SW 1271 (cell line): ENCODE measurements at places on chromosomes 4 and X.

- DNase-seq = no peak
Observed at GRCh38 chrX:49053223-49054072, 5.4 kb upstream of the CCDC120 start.

DNA sequence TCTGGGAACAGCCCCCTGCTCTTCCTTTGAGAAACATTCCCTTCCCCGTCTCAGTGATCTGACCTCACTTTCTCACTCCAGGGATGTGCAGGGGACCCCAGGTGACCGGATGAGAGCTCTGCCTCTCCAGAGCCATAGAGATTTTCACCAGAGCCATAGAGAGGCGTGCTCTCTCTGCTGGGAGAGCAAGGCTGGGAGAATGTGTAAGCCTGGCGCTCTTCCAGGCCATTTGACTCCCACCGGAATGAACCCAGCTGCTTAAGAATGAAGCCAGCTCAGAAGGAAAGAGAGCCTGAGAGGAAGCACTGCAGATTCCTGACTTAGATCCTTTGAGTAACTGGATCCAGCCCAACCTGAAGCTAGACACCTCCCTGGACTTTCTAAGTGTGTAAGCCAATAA is 106.4 kb downstream of the DHX15 start:
- DNase-seq = no peak

GRCh38 chrX:111928456-111928855 is 52.5 kb downstream of the TRPC5OS start:
- no peak for DNase-seq

DNA sequence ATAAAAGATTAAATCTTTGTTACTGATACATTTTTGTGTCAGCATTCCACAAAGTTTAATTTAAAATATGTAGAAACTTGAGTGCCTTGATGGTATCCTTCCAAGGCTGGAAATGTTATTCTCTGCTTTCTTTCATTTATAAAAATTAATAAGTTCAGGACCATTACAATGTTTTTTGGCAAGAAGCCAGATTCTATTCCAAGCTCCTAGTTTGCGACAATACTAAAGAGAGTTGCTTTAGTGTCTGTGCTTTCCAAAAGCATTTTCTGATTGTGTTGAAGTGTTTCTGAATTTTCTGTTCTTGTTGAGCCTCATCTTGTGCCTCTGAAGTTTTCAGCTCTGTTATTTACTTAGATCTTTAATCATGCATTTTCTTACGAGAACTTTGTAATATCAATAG is 516.2 kb downstream of the KCTD8 start:
- DNase-seq = no peak

- DNase-seq = no peak
Observed at GRCh38 chr4:183905593-183906488, 734 bp downstream of the STOX2 start.

DNA sequence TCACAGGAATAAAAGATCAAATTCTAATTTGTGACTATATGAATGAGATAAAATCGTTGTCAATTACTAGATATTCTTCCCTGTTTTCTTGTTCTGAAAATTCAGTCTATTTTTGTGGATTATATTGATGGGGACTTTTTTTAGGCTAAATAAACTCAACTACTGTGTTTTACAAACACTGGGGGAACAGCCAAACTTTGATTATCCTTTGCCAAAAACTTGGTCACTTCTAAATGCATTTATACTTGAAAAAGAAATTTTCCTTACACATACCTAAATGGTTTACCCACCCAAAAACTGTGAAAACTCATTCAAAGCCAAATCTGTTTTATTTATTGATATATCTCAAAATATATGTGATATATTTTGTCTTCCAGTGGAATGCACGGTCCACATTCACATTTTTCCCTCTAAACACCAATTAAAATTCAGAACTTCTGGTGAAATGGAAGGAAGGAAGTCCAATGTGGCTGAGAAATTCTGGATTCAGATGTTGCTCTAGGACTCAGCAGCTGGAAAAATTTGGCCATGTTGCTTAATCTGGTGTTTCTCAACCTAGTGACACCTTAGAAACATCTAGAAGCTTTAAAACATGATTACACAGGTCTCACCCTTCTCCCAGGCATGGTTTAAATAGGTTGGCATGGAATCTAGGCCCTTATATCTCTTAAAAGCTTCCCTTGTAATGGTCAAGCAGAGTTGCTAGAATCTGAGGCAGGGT is 28.6 kb upstream of the ARHGAP24 start:
- no peak for DNase-seq

DNA sequence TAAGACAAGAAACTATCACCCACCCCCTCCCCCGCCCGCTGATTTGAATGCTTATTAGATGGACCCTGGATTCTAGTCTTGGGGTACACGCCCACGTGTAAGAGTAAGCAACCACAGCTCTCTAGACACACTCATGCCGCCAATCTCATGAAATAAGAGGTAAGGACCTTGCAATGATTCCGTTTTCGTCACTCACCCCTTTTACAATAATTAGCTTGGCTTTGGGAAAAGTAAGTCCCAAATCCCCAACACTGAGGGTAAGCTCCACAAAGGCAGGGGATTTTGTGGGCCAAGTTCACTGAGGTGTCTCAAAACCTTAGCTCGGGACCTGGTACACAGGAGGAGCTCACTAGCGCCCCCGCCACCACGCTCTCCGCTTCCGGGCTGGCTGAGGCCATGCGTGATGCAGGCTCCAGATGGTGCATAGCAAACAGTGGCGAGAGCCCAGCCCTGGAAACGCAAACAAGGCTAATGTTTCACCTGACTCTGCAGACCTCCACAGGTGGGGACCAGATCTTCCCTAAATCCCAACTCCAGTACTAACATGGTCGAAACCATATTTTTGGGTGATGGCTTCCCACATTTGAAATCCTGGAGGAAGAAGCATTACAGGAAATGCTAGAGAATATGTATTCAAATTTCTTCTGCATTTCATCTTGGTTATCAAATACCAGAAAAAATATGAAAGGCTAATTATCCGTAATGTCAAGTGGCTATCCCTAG is 4.1 kb downstream of the PLAC8 start:
- DNase-seq = peak; percentile 76

DNA sequence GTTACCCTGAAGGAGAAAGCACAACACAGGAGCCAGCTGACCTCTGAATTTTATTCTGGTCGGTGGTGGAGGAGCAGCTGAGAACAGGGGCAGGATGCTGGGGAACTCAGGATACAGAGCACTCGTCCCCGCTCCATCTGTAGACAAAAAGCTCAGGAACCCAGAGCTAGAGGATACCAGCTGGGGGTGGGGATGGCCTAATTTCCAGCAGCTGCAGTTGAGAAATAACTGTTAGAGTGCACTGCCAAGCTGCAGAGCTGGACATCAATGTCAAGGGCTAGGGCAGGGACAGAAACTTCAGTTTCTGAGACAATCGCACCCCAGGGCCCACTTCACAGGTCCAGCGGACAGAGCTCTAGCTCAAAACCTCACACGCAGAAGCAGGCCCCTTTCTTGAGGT is 122.1 kb upstream of the GUCY1A1 start:
- DNase-seq = no peak

- DNase-seq = no peak
Observed at GRCh38 chr4:178752954-178753525, 1310.8 kb upstream of the AGA start.

DNA sequence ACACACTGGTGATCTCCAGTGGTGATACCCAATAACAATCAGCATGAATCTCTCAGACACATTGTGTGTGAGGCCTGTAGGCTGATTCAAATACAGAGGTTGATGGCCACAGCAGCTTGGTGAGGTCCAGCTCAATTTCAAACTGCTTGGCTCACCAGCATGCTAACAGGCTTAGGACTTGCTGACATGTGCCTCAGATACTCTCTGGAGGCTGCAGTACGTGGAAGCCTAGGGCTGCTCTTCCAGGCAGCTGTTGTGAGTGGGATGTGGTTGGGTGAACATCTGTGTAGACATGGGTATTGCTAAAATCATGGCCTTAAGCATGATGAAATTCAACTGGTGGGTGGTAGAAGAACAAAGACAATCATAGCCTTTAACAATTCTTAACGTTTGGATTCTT is 4.3 kb downstream of the CXCL9 start:
- DNase-seq = no peak

DNA sequence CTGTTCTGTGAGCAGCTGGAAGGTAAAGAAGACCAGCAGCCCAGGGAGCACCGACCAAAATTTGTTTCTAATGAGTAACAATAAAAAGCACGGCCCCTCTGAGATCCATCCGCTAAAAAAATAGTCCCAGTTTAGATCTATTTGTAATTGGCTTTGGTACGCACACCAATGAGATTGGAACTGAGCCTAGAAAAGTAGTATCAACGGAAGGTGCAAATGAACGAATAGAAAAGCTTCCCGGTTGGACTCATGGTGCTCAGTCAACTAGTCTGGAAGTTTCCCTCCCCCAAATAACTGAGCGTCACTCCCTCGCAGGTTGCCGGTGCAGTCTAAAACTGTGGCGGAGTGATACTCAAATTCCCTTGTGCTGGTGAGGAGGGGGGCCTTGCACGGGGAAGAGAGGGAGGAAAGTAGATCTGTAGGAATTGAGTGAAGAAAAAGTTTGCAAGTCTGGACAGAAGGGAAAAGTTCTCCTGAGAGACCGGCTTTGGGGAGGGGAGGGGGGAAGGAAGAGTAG is at the start of gene COL4A5:
COL4A5 (plus strand) TSS at position 413 of the 517 bp plus-strand sequence. CDS start 288 bp downstream, outside the sequence.
- peak; percentile 70 for DNase-seq

GRCh38 chr4:82989575-82990429 is 20.8 kb downstream of the LIN54 start:
- no peak for DNase-seq

DNA sequence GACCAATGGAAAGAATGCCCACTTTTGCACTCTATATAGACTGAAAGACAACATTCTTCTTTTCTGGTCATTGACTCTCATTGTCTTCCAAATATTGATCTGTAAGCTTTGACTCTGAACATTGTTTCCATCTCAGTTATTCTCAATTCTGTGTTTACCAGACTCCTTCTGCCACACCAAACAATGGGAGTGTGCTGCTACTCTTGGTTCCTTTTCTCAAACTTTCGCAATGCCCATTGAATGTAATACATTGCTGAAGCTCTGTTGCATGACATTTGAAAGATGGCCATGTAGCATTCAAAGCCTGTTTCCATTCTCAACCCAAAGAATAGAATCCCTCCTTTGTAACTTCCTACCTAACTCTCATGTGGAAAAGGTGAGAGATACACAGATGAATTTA is 136.2 kb downstream of the BTC start:
- no peak for DNase-seq

GRCh38 chr4:98706200-98706813 is 47.9 kb upstream of the TSPAN5 start:
- DNase-seq = no peak

DNA sequence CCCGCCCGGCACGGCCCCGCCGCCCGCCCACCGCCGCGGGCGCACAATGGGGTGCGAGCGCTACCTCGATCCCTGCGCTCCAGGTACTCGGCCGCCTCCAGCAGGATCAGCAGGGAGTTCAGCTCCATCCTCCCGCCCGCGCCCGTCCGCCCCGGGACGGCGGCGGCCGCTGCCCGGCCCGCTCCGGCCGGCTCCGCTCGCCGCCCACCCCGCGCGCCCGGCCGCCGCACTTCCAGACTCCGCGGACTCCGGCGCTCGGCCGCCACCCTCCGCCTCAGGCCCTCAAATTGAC is at the start of gene MXD4:
MXD4 (minus strand) TSS at position 257 of the 292 bp plus-strand sequence; CDS start at position 128, 129 bp downstream.
- no peak for DNase-seq

DNA sequence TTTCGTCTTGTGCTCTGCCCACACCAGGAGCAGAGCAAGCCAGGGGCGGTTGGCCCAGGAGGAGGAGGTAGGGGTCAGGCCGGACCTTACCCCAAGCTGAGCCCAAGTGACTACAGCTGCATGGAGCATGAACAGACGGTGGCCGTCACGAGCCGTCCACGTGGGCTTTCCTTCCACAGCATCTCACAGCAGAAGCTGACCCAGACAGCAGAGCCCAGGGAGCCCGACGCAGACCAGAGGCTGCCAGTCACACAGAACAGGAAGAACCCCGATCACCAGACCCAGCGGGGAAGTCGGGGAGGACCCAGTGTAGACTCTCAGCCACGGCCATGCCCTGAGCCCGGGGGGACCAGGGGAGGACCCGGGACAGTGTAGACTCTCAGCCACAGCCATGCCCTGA is 58.0 kb downstream of the FAM53A start:
- no peak for DNase-seq

DNA sequence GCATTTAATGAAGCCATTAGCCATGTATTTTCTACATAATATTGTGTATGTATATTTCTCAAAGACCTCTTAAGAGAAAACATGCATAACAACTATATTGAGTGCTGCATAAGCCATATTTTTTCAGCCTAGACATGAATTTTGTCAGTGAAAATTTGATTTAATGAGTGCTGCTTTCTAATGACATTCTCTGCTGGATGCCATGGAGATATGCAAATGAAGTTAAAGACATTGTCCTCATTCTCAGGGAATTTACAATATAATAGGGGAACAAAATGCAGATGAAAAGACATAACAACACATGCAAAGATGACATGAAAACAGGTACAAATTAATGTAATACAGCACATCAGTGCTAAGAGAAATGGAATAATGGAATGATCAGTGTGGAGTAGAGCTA is 118.7 kb downstream of the ATOH1 start:
- no peak for DNase-seq

- no peak for DNase-seq
Observed at GRCh38 chr4:4662230-4662629, 120.4 kb upstream of the STX18 start.

GRCh38 chr4:62402088-62402806 is 1202.1 kb downstream of the ADGRL3 start:
- no peak for DNase-seq

GRCh38 chr4:610411-611261 is 14.7 kb upstream of the PDE6B start:
- peak; percentile 55 for DNase-seq

DNA sequence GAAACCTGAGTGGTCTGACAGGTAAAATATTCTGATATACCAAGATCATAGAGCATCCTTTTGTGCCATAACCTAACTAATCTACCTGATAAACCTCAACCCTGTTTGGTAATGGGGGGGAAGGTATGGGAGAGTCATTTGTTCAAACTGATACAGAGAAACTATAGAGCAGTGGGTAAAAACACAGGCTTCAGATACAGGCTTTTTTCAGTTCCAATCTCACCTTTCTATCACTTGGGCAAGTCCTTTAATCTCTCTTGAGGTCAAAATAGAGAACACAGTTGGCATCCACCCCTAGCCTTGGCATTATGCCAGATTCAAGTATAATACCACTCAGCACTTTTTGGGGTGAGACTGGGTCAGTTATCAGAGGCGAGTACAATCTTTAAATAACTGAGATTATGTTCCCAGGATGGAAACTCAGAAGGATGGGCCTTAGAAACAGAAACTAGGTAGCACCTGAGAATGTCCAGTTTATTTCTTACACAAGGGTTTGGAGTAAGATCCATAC is 880 bp upstream of the ETDC start:
- no peak for DNase-seq

GRCh38 chr4:125390727-125391126 is 76.0 kb downstream of the FAT4 start:
- DNase-seq = no peak

GRCh38 chrX:153440556-153441135 is 5.2 kb downstream of the TREX2 start:
- DNase-seq = no peak
